NCI-H1930 (cell line): ENCODE measurements at places on chromosomes 3 and 15.

- DNase-seq, result no peak
These were observed 3.2 kb downstream of the NEIL1 start for GRCh38 chr15:75349851-75350588.

DNA sequence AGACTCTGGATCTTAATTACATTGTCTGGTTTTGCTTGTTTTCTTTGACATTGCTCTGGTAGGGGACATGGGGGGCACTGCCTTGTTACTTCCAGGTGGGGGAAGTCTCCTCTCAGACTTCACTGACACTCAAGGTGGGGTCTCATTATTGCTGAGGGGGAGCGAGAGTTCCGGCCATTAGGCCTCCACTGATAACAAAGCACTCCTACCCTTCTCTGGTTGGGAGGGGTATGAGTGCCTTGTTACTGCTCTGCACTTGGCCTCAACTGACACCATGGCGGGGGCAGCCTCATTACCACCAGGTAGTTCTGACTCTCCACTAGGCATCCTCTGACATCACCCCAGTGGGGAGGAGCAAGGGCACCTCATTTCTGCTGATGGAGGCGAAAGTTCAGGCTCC is 25.7 kb downstream of the SH3GL3 start:
- DNase-seq, result no peak

DNA sequence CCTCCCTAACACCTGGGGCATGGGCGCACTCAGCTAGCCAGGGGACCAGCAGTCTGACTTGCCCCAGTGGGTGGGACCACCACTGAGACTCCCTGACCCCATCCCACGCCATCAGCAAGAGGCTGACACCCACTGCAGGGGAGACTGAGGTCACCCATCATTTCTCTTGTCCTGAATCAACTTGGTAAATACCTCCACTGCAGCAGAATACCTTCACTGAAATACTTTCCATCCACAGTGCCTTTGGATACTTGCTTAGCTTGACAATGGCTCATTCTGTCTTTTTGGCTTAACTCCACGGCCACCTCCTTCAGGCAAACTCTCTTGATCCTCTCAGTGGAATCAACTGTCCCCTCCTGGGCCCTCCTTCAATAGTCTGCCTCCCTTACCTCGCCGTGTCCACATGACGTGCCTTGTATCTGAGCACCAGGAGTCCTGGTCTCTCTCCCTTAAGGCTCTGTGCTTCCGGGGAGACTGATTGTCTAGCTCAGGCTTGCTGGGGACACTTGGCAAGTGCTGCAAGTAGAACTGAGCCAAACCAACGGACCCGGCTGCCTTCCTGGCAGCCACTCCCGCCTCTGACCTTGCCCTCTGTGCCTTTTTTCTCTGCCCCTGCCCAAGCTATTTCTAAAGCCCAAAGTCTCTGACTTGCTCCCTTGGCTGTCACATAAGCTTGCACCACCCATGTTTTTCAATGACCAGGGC is 119.1 kb downstream of the ADCY5 start:
- DNase-seq, result no peak

- DNase-seq, result no peak
These were observed 32.6 kb downstream of the COL6A5 start for GRCh38 chr3:130377960-130378676.

DNA sequence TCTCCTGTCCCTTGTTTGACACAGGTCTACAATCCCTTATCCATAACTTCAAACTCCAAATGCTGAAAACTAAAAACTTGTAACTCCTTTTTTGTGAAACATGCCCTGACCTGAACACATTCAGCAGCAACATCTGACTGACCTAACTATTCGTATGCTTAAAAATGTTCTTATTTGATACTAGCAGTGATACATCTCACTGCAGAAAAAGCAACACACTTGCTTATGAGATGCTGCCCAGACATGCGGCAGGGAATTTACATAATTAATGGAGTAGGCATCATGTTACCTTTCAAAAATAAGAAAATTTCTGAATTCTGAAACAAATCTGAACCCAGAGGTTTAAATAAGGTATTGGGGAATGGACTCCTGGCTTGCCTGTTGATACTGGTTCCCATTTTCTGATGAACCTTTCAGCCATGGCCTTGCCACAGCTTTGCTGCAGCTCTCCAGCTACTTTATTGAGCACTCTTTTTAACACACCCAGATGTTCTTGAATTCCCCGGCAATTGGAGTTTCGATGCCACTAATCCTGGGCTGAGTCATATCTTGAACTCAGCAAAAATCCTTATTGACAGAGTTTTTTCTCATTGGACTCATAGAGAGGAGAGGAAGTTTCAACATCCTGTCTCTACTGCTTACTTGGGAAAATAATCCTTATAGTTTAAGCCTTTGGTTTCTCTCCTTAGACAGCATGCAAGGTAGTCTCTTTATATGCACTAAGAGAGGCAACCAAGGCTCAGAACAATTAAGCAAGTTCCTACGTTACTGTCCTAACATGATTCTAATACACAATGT is 296.6 kb upstream of the LMCD1 start:
- no peak for DNase-seq

DNA sequence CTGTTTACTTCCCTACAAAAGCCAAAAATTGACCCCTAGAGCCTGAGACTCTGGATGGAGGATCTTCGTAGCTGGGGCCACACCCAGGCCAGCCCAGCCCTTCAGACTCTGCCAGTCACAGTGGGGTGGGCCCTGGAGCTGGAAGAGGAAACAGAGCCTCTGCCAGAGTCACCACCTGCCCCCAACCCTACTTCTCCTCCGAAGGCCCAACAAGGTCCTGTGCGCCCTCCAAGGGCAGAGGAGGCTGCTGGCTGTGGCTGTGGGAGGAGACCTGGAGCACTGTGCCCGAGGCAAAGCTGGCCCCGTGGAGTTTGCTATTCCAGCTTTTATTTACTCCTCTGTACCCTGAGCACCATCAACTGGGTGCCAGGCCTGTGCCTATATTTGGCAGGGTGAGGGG is 19.0 kb downstream of the CISH start:
- DNase-seq, result no peak

- DNase-seq, result no peak
These were observed 17.4 kb downstream of the AADACL2 start for GRCh38 chr3:151751161-151751560.

- DNase-seq, result no peak
These were observed 13.5 kb downstream of the HTR3E start for GRCh38 chr3:184110316-184110725.

GRCh38 chr3:25854635-25855034 is 64.7 kb downstream of the OXSM start:
- no peak for DNase-seq

DNA sequence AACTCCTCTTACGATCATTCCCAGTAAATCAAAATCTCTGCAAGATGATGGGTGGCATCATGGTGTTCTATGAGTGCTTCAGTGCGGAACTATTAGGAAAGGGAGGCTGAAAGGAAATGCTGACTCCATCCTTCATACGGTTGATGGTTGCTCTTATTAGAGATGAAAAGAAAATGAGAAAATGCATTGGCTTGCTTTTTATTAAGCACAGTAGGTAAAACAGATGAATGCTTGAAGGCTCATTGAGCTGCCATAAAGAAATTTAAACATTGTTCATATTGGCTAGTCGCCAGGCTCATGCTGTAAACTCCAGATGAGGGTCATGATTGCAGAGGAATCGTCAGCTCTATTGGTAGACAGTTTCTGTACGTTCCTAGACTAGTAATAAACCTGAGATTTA is 115.8 kb downstream of the EPHA3 start:
- DNase-seq, result peak; percentile 18
